ENCODE measurements at places on chromosomes 5 and 9.

GRCh38 chr9:137534256-137535119 lies 15.7 kb downstream of the PNPLA7 start:
- DNase-seq = no peak

GRCh38 chr9:94740145-94740840 lies 13.8 kb downstream of the AOPEP start:
- no peak for DNase-seq

- DNase-seq = no peak
Measured at GRCh38 chr9:126626127-126626925, 12.6 kb downstream of the LMX1B start.

DNA sequence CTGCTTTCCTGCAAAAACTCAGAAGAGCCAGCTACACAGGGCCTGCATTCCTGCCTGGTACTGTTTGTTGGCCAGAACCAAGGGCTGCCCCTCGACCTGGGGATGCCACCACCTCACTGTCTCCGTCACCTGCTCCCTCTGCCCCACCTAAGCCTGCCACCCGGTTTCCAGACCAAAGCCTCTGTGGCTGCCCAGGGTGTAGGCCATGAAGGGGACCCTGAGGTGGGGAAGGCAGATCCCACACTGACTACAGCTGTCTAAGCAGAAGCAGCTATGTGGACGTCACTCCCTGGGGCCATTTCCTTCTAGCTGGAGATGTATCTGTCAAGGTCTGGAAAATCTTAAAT lies 35.8 kb downstream of the RASGEF1C start:
- DNase-seq = no peak

DNA sequence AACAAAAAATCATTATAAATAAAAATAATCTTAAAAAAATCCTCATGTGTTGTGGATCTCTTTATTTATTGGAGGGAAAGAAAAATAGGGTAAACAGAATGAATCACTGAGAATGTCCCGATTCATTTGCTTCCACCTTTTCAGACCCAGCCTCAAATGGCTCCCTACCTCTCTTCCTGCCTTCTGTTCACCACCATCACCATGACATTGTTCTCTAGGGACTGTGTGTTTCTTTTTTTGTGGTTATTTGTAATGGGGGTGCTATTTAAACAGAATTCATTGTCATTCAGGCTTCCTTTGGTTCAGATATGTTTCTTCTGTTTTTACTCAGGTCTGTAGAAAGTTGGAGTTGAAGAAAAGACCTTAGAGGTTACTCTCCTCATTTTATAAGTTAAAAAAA lies 198.2 kb downstream of the KIF4B start:
- no peak for DNase-seq

DNA sequence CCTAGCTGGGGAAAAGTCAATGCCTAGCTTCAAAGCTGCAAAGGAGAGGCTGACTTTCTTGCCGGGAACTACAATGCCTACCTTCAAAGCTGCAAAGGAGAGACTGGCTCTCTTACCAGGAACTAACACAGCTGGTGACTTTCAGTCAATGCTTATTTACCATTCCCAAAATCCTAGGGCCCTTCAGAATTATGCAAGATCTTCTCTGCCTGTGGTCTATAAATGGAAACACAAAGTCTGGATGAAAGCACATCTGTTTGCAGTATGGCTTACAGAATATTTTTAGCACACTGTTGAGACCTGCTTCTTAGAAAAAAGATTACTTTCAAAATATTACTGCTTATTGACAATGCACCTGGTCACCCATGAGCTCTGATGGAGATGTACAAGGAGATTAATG lies 259.4 kb downstream of the PLK2 start:
- no peak for DNase-seq

DNA sequence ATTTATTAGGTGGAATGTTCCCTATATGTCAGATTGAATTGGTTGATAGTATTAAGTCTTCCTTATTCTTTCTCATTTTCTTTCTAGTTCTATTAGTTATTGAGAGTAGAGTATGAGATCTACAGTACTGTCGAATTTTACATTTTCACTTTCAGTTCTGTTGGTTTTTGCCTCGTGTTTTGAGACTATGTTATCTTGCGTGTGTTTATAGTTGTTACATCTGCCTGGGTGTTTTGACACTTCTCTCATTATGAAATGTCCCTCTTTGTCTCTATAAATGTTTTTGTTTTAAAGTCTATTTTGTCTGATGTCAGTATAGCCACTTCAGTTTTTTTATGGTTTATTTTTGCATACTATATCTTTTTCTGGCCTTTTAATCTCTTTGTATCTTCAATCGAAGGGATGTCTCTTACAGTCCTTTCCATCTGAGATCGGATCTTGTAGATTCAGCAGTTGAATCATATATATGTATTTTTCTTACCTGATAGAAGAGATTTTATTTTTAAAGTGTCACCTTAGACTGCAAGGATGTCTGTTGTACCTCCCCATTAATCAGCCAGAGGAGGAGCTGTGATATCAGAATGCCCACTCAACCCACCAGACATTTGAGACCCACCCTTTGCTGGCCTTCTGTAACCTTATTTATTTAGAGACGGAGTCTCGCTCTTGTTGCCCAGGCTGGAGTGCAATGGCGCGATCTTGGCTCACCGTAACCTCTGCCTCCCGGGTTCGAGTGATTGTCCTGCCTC lies 20.7 kb downstream of the EHMT1 start:
- no peak for DNase-seq

GRCh38 chr5:7878381-7878873 lies 9.5 kb downstream of the MTRR start:
- no peak for DNase-seq

- no peak for DNase-seq
Measured at GRCh38 chr5:83714810-83715209, 5.8 kb downstream of the HAPLN1 start.

- DNase-seq = no peak
Measured at GRCh38 chr9:88535226-88536022, 446 bp downstream of the NXNL2 start.

DNA sequence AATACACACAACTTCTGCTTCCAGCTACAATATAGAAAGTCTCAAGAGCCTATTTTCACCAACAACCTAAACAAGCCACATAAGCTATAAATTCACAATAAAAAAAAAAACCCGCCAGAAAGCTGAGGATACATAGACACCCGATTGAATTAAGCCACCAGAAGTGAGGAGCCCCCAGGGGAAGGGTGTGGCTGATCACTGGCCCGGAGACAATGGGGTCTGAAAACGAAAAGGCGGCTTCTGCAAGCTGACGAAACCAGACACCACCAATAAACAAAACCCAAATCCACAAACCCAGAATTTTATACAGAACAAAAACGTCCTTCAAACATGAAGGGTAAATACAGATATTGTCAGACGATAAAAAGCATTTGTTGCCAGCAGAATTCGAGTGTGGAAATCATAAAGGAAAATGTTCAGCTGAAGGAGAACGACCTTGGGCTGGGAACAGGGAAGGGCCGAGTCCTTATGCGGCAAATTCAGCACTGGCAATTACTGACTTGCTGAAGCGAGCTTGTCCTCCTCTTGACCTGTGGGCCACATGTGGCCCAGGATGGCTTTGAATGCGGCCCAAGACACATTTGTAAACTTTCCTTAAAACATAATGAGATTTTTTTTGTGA lies 39.6 kb upstream of the CEP72 start:
- no peak for DNase-seq

GRCh38 chr5:88674356-88675167 lies 208.4 kb downstream of the MEF2C start:
- DNase-seq = no peak

DNA sequence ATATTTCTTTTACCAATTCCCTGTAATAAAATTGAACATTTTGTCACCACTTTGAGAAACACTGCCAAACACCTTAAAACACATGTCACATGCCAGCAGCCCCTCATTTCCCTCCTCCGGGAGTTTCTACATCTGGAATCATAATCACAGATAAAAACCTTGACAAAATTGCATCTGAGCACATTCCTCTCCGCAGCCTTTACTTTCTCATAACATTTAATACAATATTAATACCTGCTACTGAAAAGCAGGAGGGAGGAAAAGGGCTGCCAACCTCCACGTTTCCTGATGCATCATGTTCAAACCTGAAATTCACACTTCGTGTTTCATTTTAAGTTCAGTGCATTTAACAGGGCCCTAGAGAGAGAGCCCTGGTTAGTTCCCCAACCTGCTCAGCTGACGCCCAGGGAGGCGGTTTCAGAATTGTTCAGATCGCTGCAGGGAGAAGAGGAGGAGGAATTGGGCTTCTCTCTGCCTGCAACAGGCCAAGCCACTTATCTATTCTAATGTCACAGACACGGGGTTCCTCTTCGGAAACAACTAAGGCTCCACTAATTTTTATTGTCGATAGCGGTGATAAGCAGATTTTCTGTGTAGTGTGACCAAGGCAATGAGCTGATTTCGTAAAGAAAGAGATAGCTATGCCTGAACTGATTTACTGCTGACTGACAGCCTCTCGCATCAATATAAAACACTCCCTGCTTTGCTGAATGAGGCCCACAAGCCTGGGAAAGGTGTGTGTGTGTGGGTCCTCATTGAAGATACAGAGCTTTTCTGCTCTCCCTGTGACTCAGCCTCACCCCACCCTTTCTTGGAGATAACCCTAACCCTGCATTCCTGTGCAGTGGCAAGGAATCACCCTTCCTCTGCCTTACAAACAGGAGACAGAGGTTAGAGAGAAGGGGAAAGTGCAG lies 4.9 kb upstream of the LHX2 start:
- DNase-seq = no peak

- DNase-seq = no peak
Measured at GRCh38 chr5:158388021-158388420, 529.1 kb upstream of the CLINT1 start.

DNA sequence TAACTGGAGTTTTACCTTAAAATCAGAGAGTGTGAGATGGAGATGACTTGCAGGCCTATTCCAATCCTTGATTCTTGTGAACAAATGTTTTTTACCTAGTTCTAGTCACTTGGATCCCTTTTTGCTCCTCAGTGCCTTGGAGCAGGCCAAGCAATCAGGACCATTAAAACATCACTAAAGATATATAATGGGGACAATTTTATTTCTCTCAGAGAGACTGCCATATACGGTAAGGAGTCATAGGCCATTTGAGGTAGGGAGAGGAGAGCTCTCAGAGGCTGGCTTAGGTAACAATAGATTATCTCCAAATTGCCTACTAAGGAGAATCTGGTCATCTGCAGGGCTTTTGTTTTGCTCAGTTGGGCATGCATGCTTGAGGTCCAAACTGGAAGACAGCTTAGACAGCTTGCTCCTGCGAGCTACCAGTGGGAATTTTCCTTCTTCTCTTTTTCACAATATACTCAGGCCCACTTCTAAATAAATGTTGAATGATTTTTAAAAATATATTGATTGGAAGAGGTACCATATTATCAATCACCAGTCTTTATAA lies 44.0 kb downstream of the FREM1 start:
- no peak for DNase-seq

DNA sequence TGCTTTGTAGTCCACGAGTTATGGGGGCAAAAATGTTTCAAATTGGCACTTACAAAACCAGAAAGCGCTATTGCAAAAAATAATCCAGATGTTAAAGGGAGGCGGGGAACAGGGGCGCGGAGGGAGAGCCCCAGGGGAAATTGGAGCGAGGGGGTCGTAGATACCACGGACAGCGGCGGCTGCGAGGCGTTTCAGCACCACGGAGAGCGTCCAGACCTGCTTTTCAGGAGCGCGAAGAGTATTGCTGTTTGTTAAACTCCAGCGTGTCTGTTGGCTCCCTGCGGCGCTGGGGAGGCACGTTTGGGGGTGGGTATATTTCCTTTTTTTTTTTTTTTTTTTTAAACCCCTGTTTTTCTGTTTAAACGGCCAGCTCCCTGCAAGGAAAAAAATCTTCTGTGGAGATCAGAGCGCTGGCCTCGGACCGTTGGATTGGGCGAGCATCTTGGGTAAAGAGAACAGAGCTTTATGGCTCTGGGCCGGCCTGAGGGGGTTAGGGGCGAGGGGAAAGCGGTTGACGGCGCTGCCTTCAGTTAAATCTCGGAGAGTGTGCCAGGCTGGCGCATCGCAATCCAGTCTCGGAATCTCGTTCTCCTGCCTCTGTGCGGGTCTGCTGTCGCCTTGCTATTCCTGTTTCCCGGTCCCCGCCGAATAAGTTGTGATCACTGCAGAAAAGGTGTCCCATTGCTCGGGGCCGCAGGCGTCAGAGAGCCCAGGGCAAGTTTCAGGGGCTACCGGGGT lies at the start of gene GLRA1:
GLRA1 (minus strand) TSS at position 288 of the 738 bp plus-strand sequence. CDS start 302 bp downstream, outside the sequence.
- DNase-seq = no peak

GRCh38 chr5:135660826-135661575 lies 82.2 kb upstream of the CXCL14 start:
- no peak for DNase-seq

- DNase-seq = no peak
Measured at GRCh38 chr9:78826527-78826926, 529.6 kb downstream of the PSAT1 start.

DNA sequence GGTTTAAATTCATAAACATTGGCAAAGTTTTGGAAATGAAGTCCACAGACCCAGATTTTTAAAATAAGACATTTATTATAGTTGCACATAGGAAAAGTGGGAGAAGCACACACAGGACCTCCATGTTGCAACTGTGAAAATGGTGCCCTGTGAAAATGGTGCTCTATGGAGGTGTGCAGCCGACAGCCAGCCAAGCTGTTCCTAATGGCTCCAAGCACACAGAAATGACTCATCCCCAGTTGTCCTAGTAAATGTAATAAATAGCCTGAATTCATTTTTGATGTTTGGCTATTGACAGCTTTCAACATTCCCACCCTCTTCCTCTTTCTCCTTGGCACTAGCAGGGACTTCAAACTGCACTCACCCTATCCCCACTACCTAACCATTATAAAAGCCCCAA lies 590.9 kb downstream of the CAAP1 start:
- no peak for DNase-seq

DNA sequence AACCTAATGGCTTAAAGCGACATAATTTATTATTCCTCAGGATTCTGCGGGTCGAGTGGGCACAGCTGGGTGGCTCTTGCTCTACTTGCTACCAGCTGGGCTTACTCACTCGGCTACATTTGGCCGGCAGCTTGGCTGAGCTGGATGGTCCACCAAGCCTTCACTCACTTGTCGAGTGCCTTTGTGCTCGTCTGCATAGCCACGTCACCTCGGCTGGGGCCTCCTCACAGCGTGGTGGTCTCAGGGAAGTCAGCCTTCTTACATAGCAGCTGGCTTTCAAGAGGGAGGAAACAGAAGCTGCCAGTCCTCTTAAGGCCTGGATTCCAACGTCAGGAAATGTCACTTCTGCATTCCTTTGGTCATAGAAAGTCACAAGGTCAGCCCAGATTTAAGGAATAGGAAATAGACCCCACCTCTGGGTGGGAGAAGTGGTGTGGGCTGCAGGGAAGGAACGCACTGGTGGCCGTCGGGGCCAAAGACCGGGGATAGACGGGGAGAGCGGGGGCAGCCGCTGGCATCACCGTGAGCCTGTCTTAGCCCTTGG lies 75.1 kb upstream of the RUFY1 start:
- DNase-seq = no peak

GRCh38 chr9:101582553-101582952 lies 12.2 kb downstream of the PPP3R2 start:
- DNase-seq = peak; percentile 65

All from HS-5 (cell line).